Pancreas (tissue), 10 donors: ENCODE measurements at places on chromosomes 11 and 22. TPM values are rescaled to one million over a fixed set of nuclear protein-coding genes. Genes with fewer than 3 reads are reported as not detected.

STX5 gene
- 31.2 TPM for total RNA-seq

MS4A1 gene
- not detected for total RNA-seq

- no peak for DNase-seq
These were observed 10.7 kb downstream of the IL17RA start for GRCh38 chr22:17095538-17095937.

GRCh38 chr11:33575311-33575710, 125.3 kb downstream of the C11orf91 start:
- no peak for DNase-seq

- no peak for DNase-seq
These were observed 59.9 kb upstream of the C11orf87 start for GRCh38 chr11:109362059-109362458.

DNA sequence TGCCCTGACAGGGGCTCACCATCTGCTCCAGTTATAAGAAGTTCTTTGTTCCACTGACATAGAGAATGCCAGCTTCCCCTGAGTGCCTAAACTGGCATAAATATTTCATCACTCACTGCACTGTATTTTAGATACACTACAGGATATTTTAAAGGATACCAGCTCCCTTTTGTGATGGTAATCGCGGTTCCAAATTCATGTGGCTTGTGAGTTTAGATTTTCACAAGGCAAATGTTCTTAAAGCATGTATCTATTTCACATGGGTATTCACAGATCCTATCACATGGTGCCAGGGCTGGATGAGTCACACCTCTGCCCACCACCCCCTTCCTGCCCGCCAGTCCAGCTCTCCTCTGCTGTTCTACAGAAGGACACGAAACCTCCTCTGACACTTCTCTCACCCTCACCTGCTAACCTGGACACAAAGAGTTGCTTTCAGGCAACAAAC, 105.5 kb downstream of the KCNC1 start:
- no peak for DNase-seq

GRCh38 chr22:35128637-35129036, 62.7 kb downstream of the ISX start:
- no peak for DNase-seq

CRYBB1 gene
- not detected for total RNA-seq

DNA sequence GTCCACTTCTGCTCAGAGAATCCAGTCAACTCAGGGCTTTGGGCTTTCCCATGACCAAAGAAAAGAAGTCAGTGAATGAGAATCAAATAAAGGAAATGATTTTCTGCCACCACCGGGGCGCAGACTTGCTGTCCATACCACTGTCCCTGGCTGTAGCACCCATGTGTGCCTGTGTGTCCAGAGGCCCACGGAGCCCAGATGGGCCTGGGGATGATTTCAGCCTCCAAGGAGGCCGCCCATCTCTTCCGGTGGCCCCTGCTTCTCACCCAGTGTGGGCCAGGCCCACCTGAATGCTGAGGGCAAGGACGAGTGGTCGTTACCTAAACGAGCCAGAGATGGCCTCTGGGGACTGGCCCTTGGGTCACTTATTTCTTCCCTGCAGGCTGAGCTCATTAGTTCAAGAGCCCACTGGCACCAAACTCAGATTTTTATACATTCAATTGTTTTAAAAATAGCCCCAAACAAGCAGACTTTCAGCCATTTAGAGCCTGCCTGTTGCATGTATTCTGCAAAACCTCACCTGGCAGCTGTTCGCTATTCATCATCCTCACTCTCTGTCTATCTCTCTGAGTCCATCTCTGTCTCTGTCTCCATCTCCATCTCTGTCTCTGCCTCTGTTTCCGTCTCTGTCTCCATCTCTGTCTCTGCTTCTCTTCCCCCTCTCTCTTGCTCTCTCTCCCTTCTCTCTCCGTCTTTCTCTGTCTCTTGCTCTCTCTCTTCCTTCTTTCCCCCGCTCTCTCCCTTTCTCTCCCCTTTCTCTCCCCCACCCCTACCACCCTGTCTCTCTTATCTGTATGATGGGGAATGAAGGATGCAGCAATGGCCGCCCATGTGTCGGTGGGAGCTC, 24.2 kb downstream of the KRTAP5-5 start:
- no peak for DNase-seq

DNA sequence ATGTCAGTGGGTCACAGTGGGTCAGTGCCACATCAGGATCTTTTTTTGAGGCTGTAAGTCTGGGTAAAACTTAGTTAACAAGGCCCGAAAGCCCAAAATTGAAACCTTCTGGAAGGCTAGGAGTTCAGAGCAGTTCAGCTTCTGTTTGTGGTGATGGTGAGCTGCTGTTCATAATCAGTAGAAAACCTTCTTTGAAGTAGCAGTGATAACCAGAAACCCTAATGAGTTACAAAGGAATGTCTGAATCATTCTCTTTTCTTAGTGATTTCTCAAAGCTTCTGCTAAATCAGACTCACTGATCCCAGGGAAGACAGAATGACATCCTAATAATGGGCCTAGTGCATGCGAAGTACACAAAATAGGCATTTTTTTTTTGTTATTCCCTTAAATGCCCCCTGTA, 124.7 kb downstream of the PARVA start:
- DNase-seq, result no peak

DNA sequence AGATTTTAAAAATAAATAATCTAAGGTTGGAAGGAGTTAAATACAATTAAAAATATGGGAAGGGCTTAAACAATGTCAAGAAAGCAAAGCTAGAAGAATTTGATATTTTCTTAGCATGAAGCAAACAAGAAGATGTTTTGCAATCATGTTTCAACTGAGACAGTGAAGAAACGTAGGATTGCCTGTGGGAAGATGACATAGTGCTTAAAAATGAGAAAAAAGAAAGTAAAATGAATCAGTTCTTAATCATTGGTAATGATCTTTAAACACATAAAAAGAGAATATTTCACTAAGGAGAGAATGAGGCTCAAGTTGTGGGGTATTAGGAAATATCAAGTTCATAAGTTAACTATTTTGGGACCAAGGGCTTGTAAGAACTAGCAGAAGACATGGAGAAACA, 855.0 kb downstream of the METTL15 start:
- no peak for DNase-seq

DNA sequence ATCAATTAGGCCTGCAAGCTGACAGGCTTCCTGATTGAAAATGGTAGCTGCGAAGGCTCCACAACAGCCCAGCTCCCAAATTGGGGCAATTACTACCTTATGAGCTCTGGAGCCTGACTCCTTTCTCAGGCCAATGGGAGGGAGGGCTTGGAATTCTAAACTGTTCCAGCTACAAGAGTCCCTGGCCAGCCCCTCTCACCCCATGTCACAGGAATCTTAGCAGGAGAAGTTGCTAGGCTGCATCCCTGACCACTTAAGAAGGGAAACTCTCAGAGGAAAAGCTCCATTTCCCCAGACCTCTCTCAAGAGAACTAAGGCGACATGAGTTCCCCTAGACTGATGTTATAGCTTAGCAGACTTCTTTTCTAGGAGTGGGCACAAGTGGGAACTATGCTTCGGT, 4.9 kb downstream of the LRP4 start:
- DNase-seq, result no peak

DNA sequence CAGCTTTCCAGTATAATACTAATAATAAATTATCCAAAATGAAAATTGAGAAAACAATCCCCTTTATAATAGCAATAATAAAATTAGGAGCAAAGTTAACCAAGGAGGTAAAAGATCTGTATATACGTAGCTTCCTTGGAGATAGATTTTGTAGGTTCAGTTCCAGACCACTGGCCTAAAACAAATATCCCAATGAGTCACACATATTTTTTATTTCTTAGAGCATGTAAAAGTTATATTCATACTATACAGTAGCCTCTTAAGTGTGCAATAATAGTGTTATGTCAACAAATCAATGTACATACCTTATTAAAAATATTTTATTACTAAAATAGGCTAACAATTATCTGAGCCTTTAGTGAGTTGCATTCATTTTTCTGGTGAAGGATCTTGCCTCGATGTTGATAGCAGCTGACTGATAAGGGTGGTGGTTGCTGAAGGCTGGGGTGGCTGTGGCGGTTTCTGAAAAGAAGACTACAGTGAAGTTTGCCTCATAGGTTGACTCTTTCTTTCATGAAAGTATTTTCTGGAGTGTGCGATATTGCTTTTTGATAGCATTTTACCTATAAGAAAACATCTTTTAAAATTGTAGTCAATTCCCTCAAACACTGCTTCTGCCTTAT, 178.5 kb downstream of the ARHGAP42 start:
- no peak for DNase-seq
